ENCODE measurements at places on chromosomes 2 and 18. TPM values are rescaled to one million over a fixed set of nuclear protein-coding genes. Genes with fewer than 3 reads are reported as not detected.

NBAS gene
- 16.3 TPM for total RNA-seq

RESP18 gene
- not detected for total RNA-seq

C2orf80 gene
- total RNA-seq, result not detected

NEU2 gene
- not detected for total RNA-seq

HNMT gene
- 0.85 TPM for total RNA-seq

PCARE gene
- not detected for total RNA-seq

WDR35 gene
- 13.8 TPM for total RNA-seq

ANKRD36 gene
- 6.0 TPM for total RNA-seq

PLGLB1 gene
- total RNA-seq, result 1.5 TPM

GAL3ST2 gene
- 0.36 TPM for total RNA-seq

SOX11 gene
- total RNA-seq, result not detected

REEP1 gene
- total RNA-seq, result 0.62 TPM

UGT1A5 gene
- total RNA-seq, result not detected

HRH4 gene
- 0.02 TPM for total RNA-seq

ANKAR gene
- 0.97 TPM for total RNA-seq

NEURL3 gene
- 1.6 TPM for total RNA-seq

TMEM37 gene
- total RNA-seq, result 2.7 TPM

ADAM23 gene
- 9.5 TPM for total RNA-seq

ESPNL gene
- total RNA-seq, result 0.13 TPM

C2orf78 gene
- not detected for total RNA-seq

PPP4R3B gene
- 32.3 TPM for total RNA-seq

CCT4 gene
- total RNA-seq, result 322 TPM

CD302 gene
- 2.5 TPM for total RNA-seq

MARCO gene
- total RNA-seq, result 0.23 TPM

COL4A3 gene
- total RNA-seq, result 1.1 TPM

PKDCC gene
- 18.8 TPM for total RNA-seq

TPO gene
- 0.20 TPM for total RNA-seq

FAM98A gene
- 67.5 TPM for total RNA-seq

MROH2A gene
- 0.28 TPM for total RNA-seq

ARL5A gene
- total RNA-seq, result 27.5 TPM

MCM6 gene
- total RNA-seq, result 57.9 TPM

REG3A gene
- not detected for total RNA-seq

TEKT4 gene
- not detected for total RNA-seq

SULT1C2 gene
- total RNA-seq, result 0.83 TPM

SCN2A gene
- total RNA-seq, result not detected

MOGAT1 gene
- total RNA-seq, result not detected

DUSP2 gene
- total RNA-seq, result 0.52 TPM

CFC1B gene
- total RNA-seq, result not detected

CDH2 gene
- total RNA-seq, result 46.9 TPM

CRYGD gene
- total RNA-seq, result not detected

GPR35 gene
- 0.98 TPM for total RNA-seq

C18orf54 gene
- 2.9 TPM for total RNA-seq

FBXO41 gene
- 6.0 TPM for total RNA-seq

RIT2 gene
- total RNA-seq, result not detected

ARHGAP28 gene
- 0.05 TPM for total RNA-seq

C2orf49 gene
- 14.2 TPM for total RNA-seq

FOXD4L1 gene
- total RNA-seq, result 0.58 TPM

TSGA10 gene
- 9.8 TPM for total RNA-seq

TSHZ1 gene
- total RNA-seq, result 6.2 TPM

SCN9A gene
- 2.5 TPM for total RNA-seq

LRRTM1 gene
- total RNA-seq, result not detected

ANTXR1 gene
- 154 TPM for total RNA-seq

TYMS gene
- total RNA-seq, result 170 TPM

GPR155 gene
- total RNA-seq, result 0.72 TPM

KLHL14 gene
- not detected for total RNA-seq

LRATD1 gene
- not detected for total RNA-seq

Data from A549 treated with RU486 at 1 μM for 4 hours (cell line).